ENCODE measurements at places on chromosomes 12 and 14.

GRCh38 chr12:101981868-101982267 lies 79.9 kb downstream of the WASHC3 start:
- DNase-seq: no peak

DNA sequence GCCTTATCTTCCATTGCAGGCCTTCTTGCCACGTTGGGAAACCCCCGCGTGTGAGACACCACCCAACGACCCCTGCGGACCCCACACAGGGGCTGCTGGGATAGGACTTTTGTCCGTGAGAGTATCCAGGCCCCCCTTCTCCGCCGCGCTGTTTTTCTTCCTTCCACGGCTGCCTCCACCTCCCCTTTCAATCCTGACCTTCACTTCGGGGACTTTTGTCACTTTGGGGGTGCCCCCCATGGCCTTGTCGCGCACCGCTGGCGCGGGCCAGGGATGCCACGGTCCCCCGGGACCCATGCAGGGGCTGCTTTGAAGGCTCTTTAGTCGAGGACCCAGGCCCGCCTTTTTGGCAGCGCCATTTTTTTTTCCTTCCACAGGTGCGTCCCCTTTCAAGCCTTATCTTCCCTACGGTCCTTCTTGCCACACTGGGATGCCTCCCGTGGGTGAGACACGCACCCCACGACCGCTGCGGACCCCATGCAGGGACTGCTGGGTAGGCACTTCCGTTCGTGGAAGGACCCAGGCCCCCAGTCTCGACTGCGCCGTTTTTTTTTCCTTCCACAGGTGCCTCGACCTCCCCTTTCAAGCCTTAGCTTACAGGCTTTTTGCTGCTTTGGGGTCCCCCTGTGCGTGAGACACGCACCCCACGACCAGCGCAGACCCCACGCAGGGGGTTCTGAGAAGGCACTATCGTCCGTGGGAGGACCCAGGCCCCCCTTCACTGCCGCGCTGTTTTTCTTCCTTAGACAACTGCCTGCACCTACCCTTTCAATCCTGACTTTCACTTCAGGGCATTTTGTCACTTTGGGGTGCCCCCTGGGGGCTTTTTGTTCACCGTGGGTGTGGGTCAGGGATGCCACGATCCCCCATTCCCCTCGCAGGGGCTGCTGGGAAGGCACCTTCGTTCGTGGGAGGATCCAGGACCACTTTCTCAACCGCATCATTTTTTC lies 267.4 kb downstream of the ALG10 start:
- no peak for DNase-seq

- DNase-seq: peak; percentile 9
Observed at GRCh38 chr12:46892034-46892705, 66.4 kb upstream of the SLC38A4 start.

GRCh38 chr12:10365696-10366405 lies 24.0 kb downstream of the KLRK1 start:
- DNase-seq: peak; percentile 35

DNA sequence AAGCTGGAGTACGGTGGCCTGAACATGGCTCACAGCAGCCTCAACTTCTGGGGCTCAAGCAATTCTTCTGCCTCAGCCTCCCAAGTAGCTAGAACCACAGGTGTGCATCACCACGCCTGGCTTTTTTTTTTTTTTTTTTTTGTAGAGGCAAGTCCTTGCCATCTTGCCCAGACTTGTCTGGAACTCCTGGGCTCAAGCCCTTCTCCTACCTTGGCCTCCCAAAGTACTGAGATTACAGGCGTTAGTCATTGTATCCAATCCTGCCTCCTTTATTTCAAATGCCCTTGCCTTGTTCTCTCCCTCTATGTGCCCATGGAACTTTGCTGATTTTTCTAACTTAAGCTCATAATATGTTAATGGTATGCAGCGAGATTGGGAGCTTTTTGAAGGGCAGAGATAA lies 49.2 kb upstream of the PRICKLE1 start:
- DNase-seq: no peak

DNA sequence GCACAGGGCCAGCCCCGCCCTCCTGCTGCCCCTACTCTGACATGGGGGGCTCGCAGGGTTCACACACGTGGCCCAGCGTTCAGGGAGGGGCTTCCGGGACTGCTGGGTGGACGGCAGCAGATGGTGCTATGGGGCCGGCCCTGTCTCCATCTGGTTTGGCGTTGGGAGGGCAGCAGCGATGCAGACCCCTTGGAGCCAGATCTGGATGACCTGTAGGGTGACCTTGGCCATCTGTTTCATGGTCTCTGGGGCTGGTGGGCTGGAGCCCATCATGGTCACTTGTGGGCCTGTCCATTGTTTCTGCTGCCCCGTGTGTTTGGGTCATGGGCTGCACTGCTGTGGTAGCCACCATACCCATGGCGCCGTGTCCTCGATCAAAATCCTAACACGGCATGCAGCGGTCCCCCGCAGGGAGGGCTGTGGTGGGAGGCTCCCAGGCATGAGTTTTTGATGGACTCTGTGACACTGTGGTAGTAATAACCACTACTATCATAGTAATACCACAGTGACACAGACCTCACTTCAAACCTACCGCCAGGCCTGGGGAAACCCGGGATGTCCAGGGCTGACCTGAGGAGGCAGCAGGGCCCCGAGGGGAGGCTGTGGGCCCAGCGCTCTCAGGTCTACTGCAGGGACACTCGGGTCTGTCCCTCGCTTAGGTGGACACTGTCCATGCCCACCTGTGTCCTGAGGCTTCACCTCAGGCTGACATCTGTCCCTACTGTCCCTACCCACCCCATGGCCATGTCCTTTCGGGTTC lies 359.4 kb downstream of the TMEM121 start:
- peak; percentile 16 for DNase-seq

GRCh38 chr12:42679466-42679865 lies 89.9 kb upstream of the PRICKLE1 start:
- DNase-seq: no peak

DNA sequence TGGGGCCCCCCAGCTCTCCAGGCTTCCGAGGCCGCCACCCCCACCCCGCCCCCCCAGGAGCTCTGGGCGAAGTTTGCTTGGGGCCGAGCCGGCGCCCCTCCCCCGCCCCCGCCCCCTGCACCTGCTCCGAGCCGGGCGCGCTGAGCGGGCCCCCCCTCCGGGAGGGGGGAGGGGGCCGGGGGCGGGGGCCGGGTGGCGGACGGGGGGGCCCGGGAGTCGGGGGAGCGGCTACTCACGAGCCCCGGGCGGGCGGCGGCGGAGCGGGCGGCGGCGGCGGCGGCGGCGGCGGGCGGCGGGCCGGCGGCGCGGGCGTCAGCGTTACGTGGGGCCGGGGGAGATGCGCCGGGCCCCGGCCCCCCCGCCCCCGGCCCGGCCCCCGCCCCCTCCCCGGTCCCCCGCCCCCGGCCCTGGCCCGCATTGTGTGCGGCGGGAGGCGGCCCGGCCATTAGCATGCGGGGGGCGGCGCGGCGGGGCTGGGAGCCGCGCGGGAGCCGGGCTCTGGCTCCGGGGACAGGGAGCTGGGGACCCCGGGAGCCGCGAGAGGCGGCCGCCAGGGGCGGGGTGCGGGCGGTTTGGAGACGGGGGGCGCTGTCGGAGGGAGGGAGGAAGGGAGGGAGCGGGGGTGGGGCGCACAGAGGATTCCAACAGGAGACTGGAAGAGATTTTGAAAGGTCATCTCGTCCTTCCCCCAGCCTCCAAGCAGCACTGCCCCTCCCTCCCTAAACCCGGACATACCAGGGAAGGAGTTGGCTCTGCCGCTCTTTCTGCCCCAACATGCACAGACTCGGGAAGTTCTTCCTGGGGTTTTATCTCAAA lies at the start of gene ZNF219:
TSS of gene ZNF219 (minus strand) at position 580 of the 816 bp plus-strand sequence. CDS start 5,064 bp downstream, outside the sequence.
- peak; percentile 53 for DNase-seq

- DNase-seq: no peak
Observed at GRCh38 chr14:64951291-64951690, 8.7 kb upstream of the GPX2 start.

DNA sequence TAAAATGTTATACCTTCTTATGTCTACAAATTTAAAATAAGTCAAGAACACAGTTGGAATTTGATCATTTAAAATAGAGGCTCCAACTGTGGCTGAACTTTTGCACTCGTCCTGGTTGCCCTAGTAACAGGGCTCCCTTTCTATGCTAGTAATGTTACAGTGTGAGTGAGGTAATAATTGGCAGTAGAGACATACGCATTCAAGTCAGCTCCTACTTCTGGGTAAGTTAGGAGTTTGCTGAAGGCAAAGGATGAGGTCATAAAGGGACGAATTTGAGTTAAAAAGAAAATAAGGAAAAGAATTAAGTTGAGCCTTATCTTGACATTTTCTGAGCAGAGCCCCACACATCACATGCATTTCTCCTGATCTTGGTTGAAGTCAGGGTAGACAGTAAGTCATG lies 129.1 kb downstream of the TMEM117 start:
- DNase-seq: peak; percentile 58

DNA sequence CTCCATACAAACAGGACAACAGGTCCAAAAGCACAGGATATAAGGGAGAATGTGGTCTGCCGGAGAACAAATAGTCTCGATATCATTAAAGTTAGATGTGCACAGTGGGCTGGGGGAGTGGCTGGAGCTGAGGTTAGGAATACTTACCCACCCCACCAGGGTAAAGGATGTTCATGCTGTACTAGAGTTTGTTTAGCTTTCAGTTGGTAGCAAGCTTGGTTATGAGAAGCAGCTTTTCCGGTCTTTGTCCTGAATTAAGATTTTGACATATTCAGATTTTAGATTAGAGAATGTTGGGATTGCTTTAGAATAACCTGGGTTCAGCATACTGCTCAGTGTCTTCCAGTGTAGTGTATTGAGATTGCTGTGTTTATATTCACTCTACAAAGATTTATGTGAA lies 16.7 kb downstream of the RASSF8 start:
- no peak for DNase-seq

DNA sequence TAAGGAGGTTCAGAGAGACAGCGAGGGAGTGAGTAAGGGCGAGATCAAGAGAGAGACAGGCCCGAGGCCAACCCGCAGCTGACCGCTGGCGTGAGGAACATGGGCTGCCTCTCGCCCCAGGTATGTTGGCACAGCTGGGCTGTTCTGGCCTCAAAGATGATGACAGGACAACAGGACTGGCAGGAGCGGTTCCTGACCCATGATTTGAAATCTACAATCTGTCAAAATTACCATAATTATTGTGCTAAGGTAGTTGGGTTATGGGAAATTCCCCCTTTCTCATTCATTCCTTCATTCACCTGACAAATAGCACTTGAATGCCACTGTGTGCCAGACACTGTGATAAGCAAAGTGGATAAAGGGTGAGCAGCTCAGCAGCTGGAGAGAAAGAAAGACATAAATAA lies 5.1 kb upstream of the ENDOU start:
- DNase-seq: peak; percentile 61

GRCh38 chr12:106027911-106028310 lies 110.8 kb downstream of the NUAK1 start:
- DNase-seq: no peak

GRCh38 chr14:85466678-85467077 lies 63.3 kb upstream of the FLRT2 start:
- DNase-seq: no peak

- no peak for DNase-seq
Observed at GRCh38 chr12:77615332-77615731, 215.4 kb upstream of the NAV3 start.

DNA sequence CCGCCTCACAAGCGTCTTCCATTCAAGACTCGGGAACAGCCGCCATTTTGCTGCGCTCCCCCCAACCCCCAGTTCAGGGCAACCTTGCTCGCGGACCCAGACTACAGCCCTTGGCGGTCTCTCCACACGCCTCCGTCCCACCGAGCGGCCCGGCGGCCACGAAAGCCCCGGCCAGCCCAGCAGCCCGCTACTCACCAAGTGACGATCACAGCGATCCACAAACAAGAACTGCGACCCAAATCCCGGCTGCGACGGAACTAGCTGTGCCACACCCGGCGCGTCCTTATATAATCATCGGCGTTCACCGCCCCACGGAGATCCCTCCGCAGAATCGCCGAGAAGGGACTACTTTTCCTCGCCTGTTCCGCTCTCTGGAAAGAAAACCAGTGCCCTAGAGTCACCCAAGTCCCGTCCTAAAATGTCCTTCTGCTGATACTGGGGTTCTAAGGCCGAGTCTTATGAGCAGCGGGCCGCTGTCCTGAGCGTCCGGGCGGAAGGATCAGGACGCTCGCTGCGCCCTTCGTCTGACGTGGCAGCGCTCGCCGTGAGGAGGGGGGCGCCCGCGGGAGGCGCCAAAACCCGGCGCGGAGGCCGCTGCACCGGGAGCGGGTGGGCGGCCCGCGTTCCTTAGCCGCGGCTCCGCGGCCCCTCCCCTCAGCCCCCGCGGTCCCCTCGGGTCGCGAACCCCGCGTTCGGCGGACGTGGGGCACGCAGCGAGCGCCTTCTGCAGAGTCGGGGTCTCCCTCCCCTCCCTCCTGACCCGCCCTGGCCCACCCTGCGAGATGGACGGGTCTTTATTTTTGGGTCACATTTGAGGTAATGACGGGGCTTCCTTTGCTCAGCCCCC lies at the start of gene UBC:
TSS of gene UBC (minus strand) at position 259 of the 847 bp plus-strand sequence. CDS start 879 bp downstream, outside the sequence.
- DNase-seq: peak; percentile 96

DNA sequence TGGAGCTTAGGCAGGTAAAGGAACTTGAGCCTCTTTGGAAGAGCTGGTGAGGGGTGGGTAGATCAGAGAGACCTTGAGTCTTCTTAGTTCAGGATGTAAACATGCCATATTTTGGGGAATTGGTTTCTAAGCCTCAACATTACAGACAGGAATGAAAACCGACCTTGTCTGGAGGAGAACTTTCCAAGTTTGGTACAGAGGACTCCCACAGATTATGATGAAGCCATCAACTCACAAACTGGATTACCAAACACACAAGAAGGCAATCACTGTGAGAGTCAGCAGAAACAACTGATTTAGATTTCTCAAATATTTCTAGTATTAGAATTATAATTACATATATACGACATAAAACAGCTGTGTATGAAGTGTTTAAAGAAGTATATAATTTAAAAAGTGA lies 22.3 kb upstream of the AMN1 start:
- no peak for DNase-seq

- DNase-seq: no peak
Observed at GRCh38 chr12:69502345-69503081, 32.3 kb downstream of the FRS2 start.

GRCh38 chr14:22735096-22735495 lies 31.4 kb upstream of the OXA1L start:
- no peak for DNase-seq

DNA sequence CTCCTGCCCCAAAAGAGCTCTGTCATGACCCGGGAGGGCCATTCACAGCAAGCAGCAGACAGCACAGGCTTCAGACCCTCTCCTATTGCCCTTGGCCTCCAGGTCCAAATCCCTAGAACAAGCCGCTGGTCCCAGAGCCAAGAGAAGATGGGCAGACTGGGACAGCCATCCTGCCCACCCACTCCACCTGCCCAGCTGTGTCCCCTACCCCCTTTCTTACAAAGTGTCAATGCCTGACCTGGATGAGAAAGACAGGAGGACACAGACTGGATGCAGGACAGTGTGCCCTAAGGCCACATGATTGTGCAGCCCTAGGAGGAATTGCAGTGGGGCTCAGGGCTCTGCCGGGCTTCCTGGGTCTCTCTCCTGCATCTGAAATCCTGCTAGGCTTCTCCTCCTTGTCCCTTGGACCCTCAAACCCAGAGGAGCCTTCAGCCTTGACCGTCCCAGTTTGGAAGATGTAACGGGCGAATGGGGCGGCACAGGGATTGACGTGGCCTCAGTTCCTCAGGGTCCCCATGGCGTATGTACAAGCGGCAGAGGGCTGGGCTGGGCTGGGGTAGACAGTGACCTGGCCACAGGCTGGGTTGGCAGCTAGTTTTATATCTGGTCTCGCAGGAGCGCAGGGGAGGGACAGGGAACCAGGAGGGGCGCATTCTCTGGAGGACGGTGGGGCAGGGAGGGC lies 27.1 kb upstream of the BCDIN3D start:
- DNase-seq: no peak

All from stomach (tissue), 19 donors.